ENCODE measurements at places on chromosomes 4 and X.

GRCh38 chr4:18404642-18405041 lies 383.1 kb upstream of the LCORL start:
- DNase-seq, result no peak

DNA sequence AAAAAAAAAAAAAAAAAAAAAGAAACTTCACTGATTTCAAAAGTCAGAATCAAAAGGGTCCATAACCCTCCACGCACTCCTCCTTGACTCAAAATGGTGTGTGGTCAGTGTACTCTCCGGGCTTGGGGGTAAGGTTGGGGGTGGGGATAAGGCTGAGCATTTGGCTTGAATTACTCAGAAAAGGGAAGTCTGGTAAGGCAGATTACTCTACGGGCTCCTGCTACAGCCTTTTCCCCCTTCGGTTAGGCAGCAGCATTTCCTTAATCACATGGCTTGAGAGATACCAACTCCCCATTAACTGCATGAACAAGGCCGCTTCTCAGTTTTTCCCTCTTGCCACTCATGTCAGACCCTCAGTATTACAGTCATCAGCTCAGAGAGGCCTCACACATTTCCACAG lies 135.4 kb upstream of the DUSP21 start:
- no peak for DNase-seq

- DNase-seq, result no peak
Measured at GRCh38 chr4:167177925-167178324, 56.4 kb downstream of the SPOCK3 start.

- no peak for DNase-seq
Measured at GRCh38 chrX:17432158-17432557, 57.2 kb downstream of the NHS start.

- DNase-seq, result no peak
Measured at GRCh38 chrX:47651043-47651905, 911 bp upstream of the ELK1 start.

- no peak for DNase-seq
Measured at GRCh38 chrX:34653811-34654210, 3.3 kb downstream of the TMEM47 start.

DNA sequence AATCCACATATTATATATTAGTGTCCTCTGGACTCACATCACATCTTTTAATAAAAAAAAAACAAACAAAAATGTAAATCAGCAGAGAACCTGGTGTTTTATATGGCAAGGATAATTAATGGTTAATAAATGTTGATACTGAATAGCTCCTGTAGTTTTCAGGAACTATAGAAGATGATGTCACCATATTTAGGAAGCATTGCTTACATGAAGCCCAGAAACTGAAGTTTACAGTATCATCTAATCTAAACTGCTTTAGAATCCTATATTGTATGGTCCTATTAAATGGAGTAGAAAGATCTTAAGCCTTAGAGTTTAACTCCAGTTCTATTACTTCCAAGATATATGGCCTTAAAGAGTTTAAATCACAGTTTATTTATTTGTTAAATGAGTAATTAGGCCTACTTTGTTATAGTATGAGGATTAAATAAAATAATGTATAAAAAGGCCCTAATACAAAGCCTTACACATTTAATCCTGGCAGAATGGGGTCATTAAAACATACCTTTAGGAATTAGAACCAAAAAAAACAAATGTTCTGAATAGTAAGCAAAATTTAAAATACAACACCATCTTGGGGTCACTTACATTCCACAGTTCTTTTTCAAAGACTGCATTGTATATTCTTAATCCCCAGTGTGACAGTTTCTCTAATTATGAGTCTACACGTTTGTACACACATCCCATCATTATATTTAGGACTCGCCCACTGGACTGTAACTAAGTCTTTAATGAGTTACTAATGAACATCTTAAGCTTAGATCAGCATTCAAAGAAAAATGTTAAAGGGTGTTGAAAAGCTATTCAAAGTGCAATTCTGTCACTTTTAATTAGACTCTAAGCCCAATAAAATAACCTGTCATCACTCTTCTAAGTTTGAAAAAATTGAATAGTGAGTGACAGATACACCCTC lies 305.9 kb downstream of the ADGRL3 start:
- DNase-seq, result no peak

GRCh38 chrX:39499996-39500395 lies 597.8 kb downstream of the BCOR start:
- no peak for DNase-seq

DNA sequence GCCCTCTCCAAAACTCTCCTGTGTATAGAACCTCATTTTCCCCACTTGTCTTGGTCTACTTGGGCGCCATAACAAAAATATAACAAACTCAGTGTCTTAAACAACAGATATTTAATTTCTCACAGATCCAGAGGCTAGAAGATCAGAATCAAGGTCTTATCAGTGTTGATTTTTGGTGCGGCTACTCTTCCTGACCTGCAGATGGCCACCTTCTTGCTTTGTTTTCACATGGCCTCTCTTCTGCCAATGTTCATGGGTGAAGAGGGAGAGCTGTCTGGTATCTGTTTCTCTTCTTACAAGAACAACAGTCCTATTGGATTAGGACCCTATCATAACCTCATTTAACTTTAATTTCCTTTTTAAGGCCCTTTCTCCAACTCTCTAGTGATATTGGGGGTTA lies 177.3 kb downstream of the PABPC4L start:
- DNase-seq, result no peak

GRCh38 chr4:152643153-152644035 lies 36.4 kb downstream of the TMEM154 start:
- no peak for DNase-seq

DNA sequence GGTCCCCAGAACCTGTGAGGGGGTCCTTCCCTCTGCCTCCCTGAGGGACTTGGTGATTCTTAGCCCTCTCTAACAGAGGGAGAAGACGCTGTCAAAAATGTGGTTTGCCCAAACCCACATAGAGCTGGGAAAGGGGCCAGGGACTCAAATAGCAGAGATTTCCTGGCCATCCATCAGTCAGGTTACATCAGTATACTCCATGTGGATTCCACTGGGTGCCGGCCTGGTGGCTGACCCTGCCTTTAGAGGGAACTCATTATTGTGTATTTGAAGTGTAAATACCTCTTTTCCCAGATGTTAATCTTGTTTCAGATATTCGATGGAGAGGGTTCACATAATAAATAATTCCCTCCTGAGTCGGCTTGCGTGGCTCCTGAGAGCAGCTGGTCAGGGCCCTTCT lies 130.3 kb downstream of the TBL1X start:
- no peak for DNase-seq

DNA sequence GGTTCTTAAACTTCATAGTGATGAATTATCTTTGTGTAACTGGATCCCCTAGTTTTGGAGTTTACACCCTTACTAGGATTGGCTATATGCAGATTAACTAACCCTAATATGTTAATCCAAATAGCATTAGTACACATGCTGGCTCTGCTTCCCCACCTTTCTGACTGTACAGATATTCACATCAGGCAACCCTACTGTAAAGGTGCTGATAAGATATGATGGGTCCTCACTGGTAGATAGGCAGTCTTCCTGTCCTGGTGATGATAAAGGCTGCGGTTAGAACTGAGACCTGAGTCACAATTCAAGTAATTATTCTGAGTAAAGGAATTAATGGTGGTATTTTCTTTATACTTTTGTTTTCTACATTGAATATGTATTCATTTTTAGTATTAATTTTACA lies 118.6 kb downstream of the COL4A5 start:
- no peak for DNase-seq

DNA sequence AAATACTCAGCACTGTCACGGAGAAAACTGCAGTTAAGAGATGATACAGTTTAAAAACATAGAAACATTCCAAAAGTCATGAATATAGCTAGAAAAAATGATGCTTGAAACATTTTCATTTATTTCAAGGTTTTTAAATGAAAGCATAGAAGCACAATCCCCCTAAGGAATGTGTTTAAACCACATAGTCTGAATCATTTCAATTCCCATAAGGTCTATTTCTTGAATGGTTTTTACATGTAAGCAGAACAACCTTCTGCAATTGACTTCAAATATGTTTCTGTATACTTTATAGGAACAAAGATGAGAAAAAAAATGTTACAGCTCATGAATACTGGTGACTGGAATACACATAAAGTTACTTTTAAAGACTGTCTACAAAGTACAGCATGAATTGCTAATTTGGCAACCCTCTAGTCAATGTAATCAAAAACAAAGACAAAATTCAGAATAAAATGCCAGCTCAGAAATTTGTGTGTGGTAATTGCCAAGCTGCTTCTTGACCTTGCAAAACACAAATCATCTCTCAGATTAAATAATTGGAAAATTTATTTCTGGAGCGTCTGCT lies 886.4 kb upstream of the ADGRL3 start:
- no peak for DNase-seq

- DNase-seq, result no peak
Measured at GRCh38 chr4:162392946-162393345, 229.1 kb upstream of the FSTL5 start.

- DNase-seq, result no peak
Measured at GRCh38 chr4:165085946-165086345, 26.7 kb downstream of the TMEM192 start.

DNA sequence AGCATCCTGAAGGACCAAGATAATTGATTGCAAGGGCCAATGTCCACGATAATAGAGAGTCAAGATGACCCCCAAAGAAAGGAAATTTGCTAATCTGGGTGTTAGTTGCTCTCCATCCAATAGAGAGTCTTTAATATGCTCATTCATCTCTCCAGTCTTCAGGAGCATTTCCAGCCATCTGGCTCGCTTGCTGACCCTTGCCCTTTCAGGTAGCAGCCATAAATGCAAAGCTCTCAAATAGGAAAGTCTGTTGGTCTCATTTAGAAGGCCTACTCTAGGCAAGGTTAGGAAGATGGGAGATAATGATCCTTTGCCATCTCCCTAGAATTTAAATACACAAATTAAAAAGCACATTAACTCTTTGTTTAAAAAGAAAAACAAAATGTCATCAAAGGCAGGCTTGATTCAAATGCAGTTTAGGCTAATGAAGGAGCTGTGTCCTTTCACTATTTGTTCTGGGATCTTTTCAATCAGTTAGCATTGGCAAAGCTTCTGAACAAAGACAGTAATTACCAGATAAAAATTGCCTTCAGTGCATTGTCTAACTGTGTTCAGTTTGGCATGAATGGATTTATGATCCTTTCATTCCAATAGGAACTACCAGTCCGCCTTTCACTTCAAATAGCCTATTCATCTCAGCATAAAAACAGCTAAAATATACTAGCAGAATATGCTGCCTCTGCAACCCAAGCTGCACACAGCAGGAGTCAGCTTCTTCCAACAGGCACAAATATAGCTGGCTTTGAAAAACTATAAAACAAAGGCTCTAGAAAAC lies 49.6 kb upstream of the ATXN3L start:
- no peak for DNase-seq

- DNase-seq, result no peak
Measured at GRCh38 chrX:68083510-68083909, 349.8 kb downstream of the OPHN1 start.

DNA sequence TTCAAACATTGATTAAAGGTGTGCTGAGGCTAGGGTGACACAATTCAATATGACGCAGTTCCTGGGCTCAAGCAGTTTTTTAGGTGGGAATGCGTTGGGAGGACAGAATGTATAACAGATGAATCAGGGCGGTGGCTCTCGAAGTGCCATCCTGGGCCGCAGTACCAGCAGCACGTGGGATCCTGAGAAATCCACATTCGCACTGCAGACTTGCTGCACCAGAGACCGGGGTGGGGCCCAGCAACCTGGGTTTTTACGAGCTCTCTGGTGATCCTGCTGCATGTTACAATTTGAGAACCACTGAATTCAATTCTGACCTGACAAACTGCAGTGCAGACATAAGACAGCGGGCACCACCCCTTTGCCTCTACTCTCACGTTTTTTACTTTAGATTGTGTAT lies 30.4 kb downstream of the FAM149A start:
- no peak for DNase-seq

- DNase-seq, result no peak
Measured at GRCh38 chr4:138560448-138560847, 318.3 kb upstream of the SLC7A11 start.

DNA sequence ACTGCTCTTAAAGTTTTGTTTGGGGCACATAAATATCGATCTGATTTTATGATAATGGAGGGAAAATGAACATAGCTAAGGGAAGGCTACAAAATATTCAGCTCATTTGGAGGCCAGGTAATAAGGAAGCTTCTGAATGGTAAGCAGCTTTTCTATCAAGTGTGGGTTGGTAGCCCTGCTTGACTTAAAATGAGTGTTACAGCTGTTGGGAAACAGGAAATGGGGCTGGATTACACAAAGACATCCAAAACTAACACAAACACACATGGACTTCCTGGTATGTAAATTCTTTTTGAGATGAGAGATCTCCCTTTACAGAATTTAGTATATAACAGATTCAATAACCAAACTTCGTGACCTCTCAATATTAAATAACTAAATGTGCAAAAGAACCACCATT lies 58.0 kb downstream of the FGF16 start:
- no peak for DNase-seq

DNA sequence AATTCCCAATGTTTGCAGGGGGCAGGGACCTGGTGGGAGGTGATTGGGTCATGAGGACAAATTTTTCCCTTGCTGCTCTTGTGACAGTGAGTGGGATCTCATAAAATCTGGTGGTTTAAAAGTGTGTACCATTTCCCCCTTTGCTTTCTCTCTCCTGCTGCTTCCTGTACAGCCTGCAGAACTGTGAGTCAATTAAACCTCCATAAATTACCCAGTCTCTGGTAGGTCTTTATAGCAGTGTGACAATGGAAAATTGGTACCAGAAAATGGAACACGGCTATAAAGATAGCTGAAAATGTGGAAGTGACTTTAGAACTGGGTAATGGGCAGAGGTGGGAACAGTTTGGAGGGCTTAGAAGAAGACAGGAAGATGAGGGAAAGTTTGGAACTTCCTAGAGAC lies 108.7 kb upstream of the NPFFR2 start:
- DNase-seq, result no peak

GRCh38 chrX:44267116-44267515 lies 76.4 kb downstream of the EFHC2 start:
- DNase-seq, result no peak

DNA sequence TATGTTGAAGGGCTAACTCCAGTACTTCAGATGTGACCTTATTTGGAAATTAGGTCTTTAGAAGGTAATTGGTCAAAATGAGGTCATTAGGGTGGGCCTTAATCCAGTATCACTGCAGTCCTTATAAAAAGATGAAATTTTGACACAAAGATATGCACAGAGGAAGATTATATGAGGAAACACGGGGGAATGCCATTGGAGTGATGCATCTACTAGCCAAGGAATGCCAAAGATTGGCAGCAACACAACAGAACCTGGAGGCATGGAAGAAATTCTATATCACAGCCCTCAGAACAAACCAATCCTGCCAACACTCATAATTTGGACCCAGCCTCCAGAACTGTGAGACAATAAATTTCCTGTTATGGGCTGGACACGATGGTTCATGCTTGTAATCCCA lies 17.6 kb downstream of the TRIM61 start:
- DNase-seq, result no peak

DNA sequence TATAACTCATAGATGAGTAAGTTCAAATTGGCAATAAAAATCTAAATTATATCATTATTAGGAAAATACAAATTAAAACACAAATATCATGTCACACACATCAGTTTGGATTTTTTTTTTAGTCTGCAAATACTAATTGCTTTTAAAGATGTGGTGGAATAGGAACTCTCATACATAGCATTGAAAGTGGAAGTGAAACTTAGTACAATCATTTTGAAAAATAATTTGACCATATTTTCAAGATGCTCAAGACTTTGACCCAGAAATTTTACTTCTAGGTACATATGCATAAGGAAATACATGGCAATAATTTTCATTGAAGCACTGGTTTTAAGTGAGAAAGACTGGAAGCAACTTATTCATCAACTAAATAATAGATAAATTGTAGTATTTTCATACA lies 147.5 kb upstream of the SMIM31 start:
- DNase-seq, result no peak

GRCh38 chrX:16185725-16186136 lies 18.4 kb downstream of the MAGEB17 start:
- no peak for DNase-seq

Data from cortex of kidney (tissue), 1 donor.